H1 (cell line): ENCODE measurements at places on chromosomes 5 and 9. TPM values are rescaled to one million over a fixed set of nuclear protein-coding genes. Genes with fewer than 3 reads are reported as not detected.

The IFNB1 gene
- total RNA-seq, result not detected in 2 replicates

The NEUROG1 gene
- not detected in 2 replicates for total RNA-seq

GRCh38 chr9:97984188-97985057, 1.3 kb downstream of the ANP32B start:
- DNase-seq, result no peak

DNA sequence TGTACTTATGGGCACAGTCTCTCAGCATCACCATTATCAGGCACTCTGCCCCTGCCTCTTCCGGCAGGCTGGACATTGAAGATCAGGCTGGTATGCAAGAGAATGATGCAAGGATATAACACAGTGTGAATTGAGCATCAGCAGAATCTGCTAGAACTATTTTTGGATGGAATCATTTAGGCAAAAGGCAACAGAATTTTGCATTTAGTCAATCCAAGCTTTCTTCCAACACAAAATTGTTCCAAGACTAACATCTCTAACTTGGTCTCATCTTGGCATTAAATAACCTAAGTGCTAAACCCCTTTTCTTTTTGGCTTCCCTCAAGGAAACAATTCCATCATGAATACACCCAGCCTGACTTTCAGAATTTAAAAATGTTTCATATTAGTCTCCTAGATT, 339.9 kb downstream of the PRELID2 start:
- no peak for DNase-seq

- no peak for DNase-seq
Measured at GRCh38 chr5:130992621-130993020, 172.4 kb downstream of the HINT1 start.
